ENCODE measurements at places on chromosomes 2 and 18.

- no peak for DNase-seq
These were observed 359 bp downstream of the FRZB start for GRCh38 chr2:182866095-182866460.

- DNase-seq: no peak
These were observed 153.3 kb upstream of the KYNU start for GRCh38 chr2:142724186-142724585.

- DNase-seq: no peak
These were observed 34.4 kb downstream of the MTA3 start for GRCh38 chr2:42602876-42603219.

DNA sequence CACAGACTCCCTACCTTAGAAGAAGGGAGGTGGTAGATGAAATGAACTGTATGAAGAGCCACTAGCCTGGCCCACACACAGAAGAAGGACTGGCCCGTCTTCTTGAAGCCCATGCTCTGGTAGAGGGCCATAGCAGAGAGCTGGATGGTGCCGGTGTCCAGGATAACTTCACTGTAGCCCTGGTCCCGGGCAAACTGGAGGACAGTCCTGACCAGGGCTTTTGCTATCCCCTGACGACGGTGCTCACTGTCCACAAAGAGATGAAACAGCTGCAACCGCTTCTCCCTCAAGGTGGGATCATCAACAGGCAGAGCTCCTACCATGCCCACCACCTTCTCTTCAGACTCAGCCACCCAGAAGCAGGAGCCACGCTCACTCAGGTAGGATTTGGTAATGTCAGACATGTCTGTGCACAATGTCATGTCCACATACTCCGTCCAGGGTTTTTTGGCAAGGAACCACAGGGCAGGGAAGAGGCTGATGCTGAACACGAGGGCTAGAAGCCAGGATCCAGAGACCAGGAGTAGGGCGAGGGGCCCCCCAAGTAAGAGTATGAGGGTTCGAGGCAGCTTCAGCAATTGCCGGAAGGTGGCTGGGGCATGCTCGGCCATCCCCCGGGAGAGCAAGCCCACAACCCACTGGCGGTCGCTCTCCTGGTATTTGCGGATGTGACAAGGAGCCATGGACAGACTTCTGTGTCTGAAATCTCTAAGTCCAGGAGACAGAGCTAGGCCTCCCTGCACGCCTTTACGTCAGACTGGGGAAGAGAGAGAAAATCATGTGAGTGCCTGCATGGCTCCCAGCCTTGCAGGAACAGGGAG lies 1.1 kb downstream of the NAT8 start:
- no peak for DNase-seq

- DNase-seq: peak; percentile 9
These were observed 759.4 kb downstream of the ADCYAP1 start for GRCh38 chr18:1663879-1664705.

DNA sequence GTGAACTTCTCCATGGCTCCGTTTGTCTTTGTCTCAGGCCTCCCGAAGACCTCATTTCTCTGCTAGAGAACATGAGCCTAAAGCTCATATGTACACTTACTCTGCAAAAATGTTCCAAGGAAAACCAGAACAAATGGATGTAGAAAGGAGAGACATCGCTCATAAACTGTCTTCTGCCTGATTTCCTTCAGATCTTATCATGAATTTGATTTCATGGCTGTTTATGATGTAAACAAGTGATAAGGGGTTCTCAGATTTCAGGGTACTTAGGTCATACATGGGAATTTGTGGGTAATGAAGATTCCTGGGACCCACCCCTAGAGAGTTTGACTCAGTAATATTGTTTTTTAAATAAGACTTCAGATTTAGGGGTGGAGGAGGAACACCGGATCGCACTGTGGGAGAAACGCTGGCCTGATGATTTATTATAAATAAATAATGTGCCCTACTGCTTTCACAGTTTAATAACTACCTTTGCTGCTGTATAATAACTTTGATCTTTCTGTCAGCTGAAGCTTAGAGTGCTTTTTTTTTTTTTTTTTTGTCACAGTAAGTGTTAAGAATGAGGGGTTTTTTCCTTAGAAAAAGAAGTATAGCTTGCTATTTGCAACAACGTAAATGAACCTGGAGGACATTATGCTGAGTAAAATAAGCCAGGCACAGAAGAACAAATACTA lies 14.9 kb downstream of the AOX1 start:
- no peak for DNase-seq

- DNase-seq: peak; percentile 69
These were observed 13.2 kb downstream of the POU3F3 start for GRCh38 chr2:104866883-104867812.

GRCh38 chr18:68532328-68532885 lies 182.5 kb downstream of the TMX3 start:
- peak; percentile 55 for DNase-seq

DNA sequence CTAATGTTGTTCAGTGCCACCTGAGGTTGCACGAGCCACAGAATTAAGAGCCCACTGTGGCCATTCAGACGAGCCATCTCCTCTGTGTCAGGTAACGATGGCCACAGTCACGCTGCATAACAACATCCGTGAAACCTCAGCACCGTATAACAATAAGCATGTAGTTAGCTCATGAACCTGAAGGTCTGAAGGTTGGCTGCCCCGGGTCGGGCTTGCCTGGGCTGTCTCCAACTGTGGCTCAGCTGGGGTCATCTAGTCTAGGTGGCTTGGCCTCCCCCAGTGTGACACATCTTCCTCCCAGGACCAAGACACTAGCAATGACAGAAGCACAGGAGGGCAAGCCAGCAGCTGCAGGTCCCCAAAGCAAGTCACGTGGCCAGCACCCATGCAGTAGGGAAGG lies 258.0 kb downstream of the GLI2 start:
- no peak for DNase-seq

DNA sequence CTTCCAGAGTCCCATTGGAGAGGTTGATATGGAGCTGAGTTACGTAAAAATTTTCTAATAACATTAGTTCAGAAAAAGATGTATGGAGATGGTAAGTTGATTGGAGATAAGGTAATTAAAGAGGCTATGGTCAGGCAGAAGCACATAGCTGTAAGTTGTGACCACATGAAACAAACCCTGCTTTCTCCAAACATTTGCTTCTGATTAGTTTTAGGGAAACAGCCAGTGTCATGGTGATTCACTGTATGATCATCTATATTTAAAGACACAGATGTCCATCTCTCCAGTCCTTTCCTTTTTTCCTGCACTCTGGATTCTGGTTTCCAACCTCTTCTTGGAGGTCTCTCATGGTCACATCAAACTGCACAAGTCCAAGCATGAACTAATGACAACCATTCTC lies 1550.8 kb upstream of the PIK3C3 start:
- no peak for DNase-seq

- no peak for DNase-seq
These were observed 139.4 kb downstream of the RNF152 start for GRCh38 chr18:61753373-61753772.

DNA sequence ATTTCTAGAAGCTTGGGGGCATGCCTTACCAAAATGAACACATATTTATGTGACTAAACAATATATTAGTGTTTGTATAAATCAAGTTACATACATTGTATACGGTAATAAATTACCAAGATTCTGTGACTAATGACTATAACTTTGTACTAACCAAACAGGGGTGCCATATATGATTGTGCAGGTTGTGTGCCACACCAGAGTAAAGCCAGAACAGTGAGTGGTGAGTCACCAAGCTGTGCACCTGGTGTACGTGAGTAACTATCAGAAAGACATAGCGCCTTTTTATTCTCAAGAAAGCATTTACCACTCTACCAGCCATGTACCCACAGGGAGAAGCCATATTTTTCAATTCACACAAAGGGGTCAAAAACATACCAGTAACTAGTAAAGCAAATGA lies 453.2 kb upstream of the PIK3C3 start:
- DNase-seq: no peak

DNA sequence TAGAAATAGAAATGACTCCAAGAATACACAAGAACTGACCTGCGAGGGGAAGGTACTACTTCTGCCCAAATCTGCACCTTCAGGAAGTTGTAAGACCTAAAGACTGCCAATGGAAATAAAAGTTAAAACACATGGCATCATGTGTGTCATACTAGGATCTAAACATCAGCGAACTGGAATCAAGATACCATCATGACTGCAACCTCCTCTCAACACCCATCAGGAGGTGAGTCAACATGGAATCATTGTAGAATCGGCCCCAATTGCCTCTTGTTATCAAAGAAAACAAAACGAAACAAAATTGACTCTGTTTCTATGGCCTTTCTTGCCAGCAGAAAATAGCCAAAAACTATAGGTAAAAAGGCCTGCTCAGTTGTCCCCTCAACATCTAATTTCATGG lies 15.1 kb downstream of the RDH14 start:
- DNase-seq: no peak

DNA sequence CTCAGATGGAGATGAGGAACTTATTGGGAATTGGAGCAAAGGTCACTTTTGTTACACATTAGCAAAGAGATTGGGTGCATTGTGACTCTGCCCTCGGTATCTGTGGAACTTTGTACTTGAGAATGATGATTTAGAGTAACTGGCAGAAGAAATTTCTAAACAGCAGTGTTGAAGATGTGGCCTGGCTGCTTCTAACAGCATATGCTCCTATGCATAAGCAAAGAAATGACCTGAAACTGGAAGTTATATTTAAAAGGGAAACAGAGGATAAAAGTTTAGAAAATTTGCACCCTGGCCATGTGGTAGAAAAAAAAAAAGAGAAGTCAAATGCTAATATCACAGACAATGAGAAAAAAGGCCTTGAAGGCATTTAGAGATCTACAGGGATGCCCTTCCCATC lies 256.8 kb upstream of the ZC3H15 start:
- DNase-seq: no peak

GRCh38 chr2:183149489-183149888 lies 25.2 kb downstream of the NUP35 start:
- DNase-seq: no peak

DNA sequence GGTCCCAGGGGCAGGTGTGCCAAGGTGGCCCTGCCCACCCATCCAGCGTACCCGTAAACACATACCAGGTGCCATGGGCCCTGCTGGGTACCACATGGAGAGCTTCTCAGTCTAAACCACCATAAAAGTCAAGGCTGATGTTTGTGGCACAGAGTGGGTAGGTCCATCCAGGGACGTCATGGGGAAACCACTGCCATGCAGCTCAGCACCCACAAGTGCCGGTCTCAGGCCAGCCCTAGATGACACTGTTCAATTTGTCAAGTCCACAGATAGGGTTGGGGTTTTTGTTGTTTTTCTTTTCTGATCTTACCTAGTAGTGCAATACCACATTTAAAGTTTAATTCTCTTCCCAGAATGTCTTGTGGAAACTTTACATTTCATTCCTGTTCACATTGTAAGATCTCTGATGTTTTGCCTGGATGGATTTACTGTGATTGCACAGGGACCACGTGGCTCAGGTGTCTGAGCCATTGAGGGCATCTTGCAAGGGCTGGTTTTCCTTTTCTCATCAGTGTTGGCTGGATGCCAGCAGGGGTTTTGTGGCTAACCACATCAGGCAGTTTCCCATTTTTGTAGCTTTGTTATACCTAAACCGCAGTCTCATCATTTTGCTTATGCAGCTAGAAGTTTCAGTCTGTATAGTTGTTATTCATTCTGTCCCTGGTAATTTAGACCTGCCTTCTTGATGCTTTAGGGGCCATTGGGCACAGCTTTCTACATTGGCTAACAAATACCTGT lies 64.7 kb downstream of the STK25 start:
- DNase-seq: no peak

- no peak for DNase-seq
These were observed 64.2 kb downstream of the BCL11A start for GRCh38 chr2:60489289-60489688.

- DNase-seq: no peak
These were observed 15.3 kb downstream of the CROCC2 start for GRCh38 chr2:240921311-240921994.

DNA sequence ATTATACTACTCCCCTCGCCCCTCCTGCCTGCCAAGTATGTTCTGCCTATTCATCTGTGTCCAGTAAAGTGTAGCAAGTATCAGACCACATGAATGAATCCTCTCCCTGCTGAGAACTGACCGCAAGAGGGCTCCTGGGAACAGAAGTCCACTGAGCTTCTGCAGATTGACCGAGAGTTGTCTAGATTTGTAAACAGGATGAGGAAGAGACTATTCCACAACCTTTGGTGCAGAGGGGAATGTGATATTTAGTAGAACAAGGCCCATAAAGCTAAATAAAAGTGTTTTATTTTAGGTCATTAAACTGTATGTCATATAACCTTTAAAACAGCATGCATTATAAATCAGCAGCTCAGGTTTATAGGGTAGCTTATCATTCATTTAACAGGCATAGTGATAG lies 377.0 kb downstream of the DCC start:
- DNase-seq: peak; percentile 71

DNA sequence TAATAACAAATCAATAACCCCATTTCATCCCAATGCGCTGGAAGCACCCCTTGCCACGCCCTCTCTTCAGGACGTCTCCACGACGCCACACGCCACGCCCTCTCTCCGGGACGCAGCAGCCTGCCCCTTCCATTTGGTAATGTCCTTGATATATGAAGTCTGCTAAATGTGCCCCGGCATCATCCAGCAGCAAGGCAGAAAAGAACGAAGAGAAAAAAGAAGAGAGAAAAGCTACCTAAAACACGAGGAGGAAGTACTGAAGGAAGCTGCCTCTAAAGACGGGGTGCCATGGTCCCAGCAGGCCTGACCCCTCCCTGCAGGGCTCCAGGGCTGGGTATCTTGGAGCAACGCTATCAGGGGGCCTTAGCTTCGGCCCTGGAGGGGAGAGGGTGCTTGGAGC lies 41.8 kb downstream of the CNGA3 start:
- no peak for DNase-seq

GRCh38 chr2:205401511-205401910 lies 280.8 kb upstream of the NRP2 start:
- DNase-seq: no peak

- no peak for DNase-seq
These were observed 154.2 kb upstream of the KYNU start for GRCh38 chr2:142723236-142723635.

DNA sequence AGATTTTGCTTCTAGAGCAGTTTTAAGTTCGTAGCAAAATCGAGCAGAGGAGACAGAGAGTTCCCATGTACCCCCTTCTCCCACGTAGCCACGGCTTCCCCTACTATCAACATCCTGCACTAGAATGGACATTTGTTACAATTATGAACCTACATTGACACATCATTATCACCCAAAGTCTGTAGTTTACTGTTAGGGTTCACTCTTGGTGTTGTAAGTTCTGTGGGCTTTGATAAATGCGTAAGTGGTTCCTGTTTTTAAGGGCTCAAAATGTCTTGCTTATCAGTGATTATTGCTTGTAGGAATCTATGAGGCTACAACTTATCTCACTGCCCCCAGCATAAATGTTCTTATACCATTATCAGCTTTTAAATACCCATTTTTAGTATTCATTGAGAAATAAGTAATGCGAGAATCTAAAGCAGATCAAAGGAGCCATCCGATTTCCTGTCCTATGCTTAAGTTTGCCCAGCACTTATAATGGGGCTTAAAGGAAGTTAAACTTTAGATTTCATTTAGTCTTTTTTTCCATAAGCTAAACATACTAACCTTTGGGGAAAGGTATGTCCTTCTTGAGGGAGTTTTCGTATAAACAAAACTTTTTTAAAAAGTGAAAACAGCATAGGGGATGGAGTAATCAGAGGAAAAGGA lies 118.7 kb downstream of the HAUS1 start:
- DNase-seq: no peak

Data from globus pallidus (tissue), 1 donor.